Activated CD4-positive, alpha-beta T cell treated with anti-CD3 and anti-CD28 coated beads for 4 hours (primary cell): ENCODE measurements at places on chromosomes 5 and 9.

DNA sequence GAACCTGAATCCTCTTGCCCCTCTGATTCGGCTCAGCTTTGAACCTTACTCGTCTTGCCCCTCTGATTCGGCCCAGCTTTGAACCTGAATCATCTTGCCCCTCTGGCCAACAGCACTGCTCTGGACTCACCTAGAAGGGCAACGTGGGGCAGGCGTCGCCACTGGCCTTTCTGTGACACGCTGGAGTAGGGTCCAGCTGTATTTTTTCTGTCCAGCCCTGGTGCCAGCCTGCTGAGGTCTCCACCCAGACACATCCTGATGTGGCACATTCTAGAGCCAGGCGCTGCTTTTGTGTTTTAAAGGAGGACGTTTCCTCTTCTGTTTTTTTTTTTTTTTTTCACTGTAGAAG, 15.2 kb upstream of the CPEB4 start:
- no peak for DNase-seq

DNA sequence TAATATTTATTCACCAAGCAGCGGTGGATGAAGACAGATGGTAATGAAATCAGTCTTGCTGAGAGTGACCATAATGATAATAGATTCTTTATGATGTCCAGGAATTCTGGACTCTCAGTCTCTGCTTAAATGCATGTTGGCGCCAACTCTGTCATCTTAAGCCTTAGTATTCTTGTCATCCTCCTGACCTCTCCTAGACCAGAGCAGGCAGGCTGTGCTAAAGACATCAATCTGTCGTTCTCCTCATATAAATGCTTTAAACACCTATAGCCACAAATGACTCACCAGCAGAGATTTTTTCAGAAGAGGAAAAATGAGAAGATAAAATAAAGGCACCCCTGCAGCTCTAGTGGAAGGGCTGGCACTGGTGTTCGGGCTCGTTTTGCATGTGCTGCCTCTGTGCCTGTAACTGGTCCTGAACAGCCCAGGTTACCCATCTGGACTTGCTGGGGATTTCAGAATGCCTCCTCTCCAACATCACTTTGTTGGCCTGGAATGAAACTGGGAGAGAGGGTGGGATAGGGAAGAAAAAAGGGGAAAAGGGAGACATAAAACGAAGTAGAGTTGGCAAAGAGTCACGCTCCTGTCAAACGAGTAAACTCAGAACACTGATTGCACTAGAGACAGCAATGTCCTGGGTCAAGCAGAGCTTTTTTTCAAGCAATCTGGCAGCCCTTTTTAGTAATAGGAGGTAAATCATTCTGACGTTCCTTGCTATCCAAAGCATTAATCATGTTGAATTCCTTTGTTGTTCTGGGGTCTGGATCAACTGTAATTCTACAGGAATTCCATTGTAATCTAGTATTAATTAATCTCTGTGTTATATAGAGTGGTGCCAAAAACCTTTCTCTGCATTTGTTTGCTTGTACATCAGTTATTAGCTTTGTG, 195.5 kb upstream of the CLINT1 start:
- no peak for DNase-seq

GRCh38 chr5:59042201-59043055, 459.6 kb downstream of the RAB3C start:
- no peak for DNase-seq

- no peak for DNase-seq
Measured at GRCh38 chr9:125654121-125654520, 52.9 kb downstream of the MAPKAP1 start.

DNA sequence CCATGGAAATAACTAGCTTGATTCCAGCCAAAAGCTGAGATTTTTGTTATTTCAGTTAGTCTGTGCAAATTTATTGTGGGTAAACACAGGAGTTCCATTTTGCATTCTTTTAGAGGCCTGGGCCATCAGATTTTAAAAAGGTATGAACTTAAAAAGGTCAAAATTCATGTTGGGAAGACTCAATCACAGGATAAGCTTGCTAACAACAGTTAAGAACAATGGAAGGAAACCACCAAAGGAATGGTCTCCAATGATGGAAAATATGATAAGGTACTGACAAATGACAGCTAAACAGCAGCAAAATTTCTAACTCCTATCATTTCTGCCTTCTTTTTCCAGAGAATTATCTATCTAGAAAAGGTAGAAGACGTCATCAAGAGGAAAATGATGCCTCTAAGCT, 16.0 kb downstream of the ABITRAM start:
- no peak for DNase-seq

DNA sequence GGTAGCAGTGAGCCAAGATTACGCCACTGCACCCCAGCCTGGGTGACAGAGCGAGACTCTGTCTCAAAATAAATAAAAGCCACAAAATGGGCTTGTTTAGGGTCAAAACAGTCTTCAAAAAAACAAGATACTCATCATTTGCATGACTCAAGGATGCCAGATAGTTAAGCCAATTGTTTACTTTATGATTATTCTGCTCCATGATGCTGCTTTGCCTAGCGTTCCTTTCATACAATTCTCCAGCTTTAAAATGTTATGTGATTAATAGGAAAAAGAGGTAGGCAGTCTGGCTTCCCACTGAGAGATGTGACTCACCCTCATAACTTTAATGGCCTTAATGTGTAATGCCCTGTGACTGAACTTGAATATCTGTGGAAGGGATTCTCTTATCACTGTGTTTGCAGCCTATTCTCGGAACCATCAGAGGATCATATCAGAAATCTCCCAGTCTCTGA, 364.6 kb upstream of the TRPC7 start:
- DNase-seq, result no peak

DNA sequence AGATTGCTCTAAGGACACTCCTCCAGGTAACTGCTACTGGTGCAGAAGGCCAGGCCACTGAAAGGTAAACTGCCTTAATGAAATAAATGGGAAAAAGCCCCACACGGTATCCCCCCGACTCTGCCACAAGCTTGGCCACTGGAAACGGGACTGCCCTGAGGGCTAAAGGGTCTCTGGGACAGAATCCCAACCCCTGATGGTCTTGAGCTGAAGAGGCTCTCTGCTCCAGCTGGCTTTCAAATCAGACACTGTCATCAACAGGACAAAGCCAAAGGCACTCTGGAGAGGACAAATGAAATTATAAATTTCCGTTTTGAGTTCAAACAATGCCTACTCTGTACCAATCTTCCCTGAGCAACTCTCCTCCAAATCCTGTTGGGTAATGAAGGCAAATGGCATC, 33.6 kb upstream of the HMGCR start:
- no peak for DNase-seq

- DNase-seq, result no peak
Measured at GRCh38 chr9:114186605-114187289, 31.4 kb downstream of the COL27A1 start.

GRCh38 chr5:109558952-109559351, 130.8 kb upstream of the MAN2A1 start:
- DNase-seq, result no peak

- no peak for DNase-seq
Measured at GRCh38 chr9:12735665-12736064, 39.2 kb upstream of the LURAP1L start.

DNA sequence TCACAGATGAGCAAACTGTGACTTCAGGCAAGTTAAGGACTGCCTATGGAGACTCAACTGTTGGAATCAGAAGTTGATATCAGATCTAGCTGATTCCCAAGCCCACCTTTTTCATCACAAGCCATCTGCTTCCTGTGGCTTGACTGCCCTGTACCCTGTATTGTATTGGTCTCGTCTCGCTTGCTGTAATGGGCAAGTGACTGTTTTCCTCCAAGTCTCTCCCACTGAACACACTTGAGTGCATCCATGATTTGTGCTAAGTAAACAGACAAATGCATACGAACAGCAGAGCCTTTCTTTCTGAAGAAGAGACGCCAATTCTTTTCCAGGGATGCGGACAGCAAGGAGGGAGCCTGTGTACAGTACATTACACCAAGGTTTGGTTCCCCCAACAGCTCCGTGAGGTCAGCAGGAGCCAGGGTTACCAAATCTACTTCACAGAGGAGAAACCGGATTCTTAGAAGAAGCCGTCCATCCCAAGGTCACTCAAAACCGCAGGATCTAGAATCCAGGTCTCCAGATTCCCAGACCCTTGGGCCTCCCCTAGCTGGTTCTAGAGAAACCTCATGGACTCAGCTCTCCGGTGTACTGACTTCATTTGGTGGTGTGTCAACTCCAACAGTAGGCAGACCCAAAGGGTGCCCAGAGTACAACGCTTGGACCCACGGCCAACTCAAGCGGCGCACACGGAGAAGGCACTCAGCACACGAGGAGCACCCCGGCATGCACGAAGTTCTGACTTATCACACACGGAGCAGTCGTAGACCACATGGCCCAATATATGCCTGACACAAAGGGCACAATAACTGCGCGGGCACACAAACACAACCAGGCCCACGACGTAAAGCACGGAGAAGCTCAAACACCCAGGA, 1.1 kb downstream of the BAG1 start:
- DNase-seq, result no peak

DNA sequence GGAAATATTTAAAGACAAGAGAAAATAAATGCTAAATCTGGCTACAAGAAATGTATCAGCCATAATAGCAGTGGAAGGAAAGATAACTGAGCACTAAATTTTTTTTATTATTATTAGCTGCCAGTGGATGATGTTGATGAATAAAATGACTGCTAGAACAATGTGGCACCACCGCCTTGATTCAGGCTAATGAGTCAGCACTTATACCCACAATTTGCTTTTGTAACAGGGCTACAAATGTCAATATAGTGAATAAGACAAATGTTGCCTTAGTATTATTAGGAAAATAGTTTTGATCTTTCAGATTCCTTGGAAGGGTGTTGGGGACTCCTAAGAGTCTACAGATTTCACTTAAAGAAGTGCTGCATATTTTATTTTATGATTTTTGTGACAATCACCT, 555.2 kb upstream of the GRAMD2B start:
- no peak for DNase-seq

GRCh38 chr5:34918025-34918424, 2.5 kb downstream of the BRIX1 start:
- DNase-seq, result no peak

DNA sequence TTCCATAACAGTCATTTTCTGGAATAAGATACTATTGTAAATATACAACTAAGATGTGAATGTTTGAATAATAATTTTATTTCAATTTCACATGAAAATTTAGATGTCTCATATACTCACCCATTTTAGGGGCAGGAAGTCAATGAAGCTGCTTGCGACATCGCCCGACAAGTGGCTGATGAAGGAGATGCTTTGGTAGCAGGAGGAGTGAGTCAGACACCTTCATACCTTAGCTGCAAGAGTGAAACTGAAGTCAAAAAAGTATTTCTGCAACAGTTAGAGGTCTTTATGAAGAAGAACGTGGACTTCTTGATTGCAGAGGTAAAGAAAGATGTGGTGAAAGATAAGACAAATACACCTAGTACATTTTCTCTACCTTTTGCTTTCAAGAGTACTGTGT, 8.6 kb downstream of the BHMT start:
- DNase-seq, result no peak

DNA sequence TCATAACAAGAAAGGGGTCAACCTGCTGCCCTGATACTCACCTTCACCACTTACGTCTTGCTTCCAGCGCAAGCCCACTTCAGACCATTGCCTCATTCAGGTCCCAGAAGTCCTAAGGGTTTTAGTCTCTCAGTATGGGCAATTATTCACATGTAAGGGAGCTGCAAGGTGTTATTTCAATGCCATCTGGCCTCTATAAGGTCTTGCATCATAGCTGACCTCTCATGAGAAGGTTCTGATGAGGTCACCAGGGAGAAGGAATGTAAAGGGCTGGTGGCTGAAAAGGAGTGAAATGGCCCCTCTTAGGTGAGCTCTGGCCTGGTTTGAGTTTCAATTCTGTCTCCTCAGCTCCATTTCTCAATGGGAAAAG, 1.5 kb upstream of the MARCHF3 start:
- no peak for DNase-seq

DNA sequence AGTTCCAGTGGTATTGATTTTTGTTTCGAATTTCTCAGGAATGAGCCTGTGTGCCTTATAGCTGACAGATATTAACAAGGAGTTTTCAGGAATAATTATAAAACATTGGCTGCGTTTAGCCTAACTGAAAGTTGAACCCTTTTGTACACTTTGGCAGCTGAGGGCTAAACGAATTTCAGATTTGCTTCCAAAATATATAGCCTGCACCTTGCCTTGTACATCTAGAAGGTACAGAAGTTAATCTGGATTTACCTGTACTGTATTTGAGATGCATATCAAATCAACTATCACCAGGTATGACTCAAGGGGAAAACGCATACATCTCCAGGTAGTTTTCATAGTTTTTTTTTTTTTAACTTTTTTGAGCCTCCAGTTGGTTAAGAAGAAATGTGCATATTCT, 1.9 kb upstream of the MSX2 start:
- no peak for DNase-seq

DNA sequence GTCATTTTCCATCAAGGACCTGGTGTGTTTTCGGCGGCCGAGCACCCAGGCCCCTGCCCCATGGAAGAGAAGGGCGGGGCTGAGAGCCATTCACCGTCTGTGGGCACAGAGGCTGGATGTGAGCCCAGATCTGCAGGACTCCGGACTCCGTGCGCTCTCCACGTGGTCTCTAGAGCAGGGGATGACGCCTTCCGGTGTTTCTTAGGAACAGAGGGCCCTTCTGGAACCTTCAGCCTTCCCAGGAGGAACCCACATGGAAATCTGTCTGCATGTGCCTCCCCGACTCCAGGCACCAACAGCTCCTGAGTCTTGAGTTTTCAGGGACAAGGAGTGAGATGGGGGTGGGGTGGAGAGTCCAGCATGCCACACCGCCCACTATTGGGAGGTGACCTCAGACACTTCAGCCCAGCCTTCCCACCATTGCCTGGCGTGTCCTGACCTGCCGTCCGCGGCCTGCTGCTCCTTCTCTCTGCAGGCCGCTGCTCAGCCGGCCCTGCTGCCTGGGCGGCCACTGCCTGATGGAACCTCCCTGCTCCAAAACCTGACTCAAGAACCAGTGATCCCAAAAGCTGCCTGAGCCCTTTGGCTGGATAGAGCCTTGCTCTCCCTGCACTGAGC, 2.4 kb upstream of the RXRA start:
- no peak for DNase-seq

GRCh38 chr9:78038620-78039300, 7.1 kb upstream of the GNAQ start:
- no peak for DNase-seq

DNA sequence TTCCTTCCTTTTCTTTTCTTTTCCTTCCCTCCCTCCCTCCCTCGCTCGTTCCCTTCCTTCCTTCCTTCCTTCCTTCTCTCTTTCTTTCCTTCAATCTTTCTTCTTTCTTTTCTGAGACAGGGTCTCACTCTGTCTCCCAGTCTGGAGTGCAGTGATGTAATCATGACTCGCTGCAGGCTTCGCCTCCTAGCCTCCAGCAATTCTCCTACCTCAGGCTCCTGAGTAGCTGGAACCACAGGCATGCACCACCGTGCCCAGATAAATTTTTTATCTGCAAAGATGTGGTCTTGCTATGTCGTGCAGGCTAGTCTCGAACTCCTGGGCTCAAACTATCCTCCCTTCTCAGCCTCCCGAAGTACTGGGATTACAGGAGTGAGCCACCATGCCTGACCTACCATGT, 81.4 kb downstream of the SPATA31C2 start:
- no peak for DNase-seq

DNA sequence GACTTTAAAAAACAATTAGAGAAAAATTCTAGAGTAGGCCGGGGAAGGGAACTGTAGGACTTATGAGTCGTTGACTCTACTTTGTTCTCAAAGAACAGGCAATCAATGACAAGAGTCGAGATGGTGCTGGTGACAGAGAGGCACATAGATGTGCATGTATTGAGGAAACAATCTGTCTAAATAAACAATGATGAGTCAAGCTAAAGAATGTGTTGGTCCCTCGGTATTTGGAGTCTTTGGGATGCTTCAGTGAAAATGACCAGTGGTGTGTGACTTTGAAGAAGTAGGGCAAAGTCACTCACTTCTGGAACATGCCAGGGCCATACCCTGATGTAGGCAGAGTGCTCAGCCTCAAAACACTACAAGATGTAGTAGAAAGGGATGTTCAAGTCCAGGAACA, 288.1 kb upstream of the PANK3 start:
- DNase-seq, result no peak
